Stomach (tissue), 19 donors: ENCODE measurements at places on chromosomes 6 and 20. TPM values are rescaled to one million over a fixed set of nuclear protein-coding genes. Genes with fewer than 3 reads are reported as not detected.
A peak's percentile ranks its signal among the peaks of the same experiment; 100 is the strongest.

The CALHM6 gene
- not detected for total RNA-seq

The BPIFB1 gene
- total RNA-seq = 20.2 TPM

The MEP1A gene
- total RNA-seq = 9.8 TPM

The PHACTR1 gene
- total RNA-seq = 17.4 TPM

The SLA2 gene
- not detected for total RNA-seq

The GJA10 gene
- total RNA-seq = not detected

The LMBRD1 gene
- total RNA-seq = 34.8 TPM

The FOXF2 gene
- total RNA-seq = 23.9 TPM

The PTPN1 gene
- 24.1 TPM for total RNA-seq

The EDN3 gene
- 2.0 TPM for total RNA-seq

DNA sequence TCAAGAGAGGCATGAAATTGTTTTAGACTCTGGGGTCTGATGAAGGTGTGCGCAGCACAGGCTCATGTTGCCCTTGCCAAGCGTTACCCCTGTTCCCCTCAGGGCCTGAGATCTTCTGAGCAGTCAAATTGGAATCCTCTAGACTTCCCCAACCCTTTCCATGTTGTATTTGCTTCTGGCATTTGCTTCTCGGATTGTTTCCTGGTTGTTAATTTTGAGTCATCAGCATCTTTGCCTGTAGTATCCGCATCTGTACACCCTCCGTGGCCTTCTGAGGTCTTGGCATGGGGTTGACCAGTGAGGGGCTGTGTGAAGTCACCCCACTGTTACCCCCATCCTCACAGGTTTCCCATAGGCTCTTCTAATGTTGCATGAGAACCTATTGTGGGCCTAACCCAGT, 40.9 kb downstream of the SLC24A3 start:
- no peak for DNase-seq

DNA sequence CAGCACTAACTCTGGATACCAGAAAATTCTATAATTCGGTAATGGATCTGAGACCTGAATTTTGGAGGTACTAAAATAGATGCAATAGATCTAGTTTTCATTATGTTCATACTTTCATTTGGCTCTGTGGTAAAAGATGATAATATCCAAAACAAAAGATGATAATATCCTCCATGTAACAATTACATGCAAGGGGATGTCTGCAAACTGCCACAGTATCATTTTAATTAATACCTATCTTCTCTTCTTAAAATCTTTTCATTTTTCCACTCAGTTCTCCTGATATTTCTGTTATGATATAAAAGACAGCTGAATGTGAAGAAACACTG, 15.6 kb downstream of the BTN2A1 start:
- no peak for DNase-seq

DNA sequence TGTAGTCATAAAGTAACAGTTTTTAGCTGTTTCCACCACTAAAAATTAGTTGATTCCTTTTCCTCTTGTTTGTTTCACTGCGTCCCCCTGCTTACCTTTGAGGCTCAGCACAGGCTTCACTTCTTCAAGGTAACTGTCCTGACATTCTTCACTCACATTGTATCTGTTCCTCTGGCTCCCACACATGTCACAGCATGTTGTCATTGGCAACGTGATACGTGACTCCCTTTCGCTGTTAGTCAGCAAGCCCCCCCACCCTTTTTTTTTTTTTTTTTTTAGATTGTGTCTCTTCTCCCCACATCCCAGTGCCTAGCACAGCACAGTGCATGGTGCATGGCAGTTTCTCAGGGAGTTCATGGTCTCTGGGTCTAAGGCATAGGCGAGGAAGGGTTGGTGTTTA, 13.3 kb downstream of the VAPB start:
- no peak for DNase-seq

- no peak for DNase-seq
These were observed 12.3 kb downstream of the RIN2 start for GRCh38 chr20:19770375-19770774.

DNA sequence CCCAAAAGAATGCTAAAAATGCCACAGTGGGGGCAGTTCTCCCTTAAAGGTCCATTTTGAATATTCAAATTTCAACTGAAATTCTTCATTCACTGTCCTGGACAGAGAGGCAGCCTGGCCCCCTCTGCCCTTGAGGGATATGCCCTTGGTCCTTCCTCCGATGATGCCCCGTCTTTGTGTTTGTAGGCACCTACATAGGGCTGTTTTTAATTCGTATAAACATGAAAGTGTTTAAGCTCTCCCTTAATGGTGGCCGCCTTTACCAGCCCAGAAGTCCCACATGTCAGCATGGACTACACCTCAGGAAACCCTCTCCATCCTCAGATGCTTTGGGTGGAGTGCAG, 70.2 kb downstream of the SSR1 start:
- DNase-seq = no peak

GRCh38 chr20:51365670-51366069, 176.8 kb downstream of the NFATC2 start:
- DNase-seq = no peak

DNA sequence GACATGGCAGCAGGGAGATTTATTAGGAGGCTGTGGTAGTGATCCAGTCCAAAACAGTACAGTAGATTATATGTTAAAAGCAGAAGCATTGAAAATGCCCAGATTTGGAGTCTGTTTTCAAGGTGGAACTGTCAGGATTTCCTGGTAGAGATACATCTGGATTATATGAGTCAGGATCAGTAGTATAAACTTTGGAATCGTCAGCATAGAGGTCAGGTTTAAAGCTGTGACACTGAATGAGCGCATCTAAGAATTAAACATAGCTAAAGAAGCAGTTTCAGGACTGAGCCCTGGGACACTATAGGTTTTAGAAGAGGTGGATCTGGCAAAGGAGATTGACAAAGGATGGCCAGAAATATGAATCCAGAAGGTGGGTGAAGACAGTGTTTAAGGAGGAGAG, 60.4 kb downstream of the RNF144B start:
- DNase-seq = no peak

GRCh38 chr6:82875573-82876185, 190.0 kb downstream of the UBE3D start:
- no peak for DNase-seq

DNA sequence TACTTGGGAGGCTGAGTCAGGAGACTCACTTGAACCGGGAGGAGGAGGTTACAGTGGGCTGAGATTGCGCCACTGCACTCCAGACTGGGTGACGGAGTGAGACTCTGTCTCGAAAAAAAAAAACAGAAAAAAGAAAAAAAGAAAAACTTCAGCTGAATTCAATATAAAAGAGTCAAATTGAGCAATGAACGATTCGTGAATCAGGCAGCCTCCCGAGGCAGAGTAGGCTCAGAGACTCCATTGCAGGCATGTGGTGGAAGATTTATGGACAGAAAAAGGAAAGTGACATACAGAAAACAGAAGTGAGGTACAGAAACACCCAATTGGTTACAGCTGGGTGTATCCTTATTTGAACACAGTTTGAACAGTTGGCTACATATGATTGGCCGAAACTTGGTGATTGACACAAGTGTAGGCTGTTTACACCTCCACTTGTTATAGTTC, 56.3 kb downstream of the HLA-DPB1 start:
- DNase-seq = no peak

- no peak for DNase-seq
These were observed 8.9 kb upstream of the LKAAEAR1 start for GRCh38 chr20:64093013-64093503.

- DNase-seq = no peak
These were observed 159.2 kb downstream of the CD109 start for GRCh38 chr6:73854998-73855718.

- peak; percentile 80 for DNase-seq
These were observed 630 bp downstream of the PPP1R3G start for GRCh38 chr6:5085648-5086293.

DNA sequence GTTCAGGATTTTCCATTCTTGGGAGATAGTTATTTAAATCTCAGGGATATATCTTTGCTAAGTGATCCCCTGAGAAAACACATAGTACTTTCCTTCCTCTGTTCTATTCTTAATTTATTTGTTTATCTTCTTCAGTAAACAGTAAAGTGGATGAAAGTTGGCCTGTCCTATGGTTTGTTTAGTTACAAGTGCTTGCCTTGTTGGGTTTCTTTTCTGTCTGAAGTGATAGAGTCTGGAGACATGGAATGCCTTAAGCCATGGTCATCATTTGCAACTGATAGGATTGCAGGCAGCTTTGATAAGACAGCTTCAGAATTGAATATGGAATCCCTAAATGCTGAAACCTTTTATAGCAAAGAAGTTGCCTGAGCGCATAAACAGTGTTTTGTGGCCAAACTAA, 4.9 kb downstream of the ADGRG6 start:
- no peak for DNase-seq

DNA sequence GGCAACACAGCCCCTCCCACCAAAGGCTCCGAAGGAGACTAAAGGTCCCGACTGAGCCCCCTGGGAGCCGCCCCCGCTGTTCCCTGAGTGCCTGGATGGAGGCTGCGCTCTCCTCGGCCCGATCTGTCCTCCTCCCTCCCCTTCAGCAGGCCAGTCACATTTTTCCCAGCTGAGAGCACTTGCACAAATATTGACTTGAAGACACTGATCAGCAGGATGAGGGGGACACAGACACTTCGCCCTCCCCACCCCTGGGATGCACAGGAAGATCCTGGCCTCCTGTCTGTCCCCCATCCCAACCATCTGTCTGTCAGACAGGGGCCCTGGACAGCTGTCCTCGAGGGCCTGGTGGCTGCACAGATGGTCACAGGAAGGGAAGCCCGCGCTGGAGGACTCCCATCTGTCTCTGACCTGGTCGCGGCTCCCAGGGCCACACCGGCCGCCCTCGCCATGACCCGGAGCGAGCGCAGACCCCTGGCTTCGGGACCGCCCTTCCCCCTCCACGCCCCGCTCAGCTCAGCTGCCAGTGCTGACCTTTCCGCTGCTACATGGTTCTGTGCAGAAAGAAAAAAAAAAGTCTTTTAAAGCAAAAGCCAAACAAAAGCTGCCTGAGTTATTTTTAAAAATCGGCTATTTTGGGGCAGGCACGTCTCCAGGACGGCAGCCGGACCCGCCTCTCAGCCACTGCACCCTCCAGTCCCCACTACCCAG, 11.1 kb downstream of the LAMA5 start:
- DNase-seq = no peak

GRCh38 chr20:60272790-60273189, 314.6 kb downstream of the CDH26 start:
- peak; percentile 14 for DNase-seq

GRCh38 chr6:128743974-128744765, 138.8 kb upstream of the LAMA2 start:
- no peak for DNase-seq

DNA sequence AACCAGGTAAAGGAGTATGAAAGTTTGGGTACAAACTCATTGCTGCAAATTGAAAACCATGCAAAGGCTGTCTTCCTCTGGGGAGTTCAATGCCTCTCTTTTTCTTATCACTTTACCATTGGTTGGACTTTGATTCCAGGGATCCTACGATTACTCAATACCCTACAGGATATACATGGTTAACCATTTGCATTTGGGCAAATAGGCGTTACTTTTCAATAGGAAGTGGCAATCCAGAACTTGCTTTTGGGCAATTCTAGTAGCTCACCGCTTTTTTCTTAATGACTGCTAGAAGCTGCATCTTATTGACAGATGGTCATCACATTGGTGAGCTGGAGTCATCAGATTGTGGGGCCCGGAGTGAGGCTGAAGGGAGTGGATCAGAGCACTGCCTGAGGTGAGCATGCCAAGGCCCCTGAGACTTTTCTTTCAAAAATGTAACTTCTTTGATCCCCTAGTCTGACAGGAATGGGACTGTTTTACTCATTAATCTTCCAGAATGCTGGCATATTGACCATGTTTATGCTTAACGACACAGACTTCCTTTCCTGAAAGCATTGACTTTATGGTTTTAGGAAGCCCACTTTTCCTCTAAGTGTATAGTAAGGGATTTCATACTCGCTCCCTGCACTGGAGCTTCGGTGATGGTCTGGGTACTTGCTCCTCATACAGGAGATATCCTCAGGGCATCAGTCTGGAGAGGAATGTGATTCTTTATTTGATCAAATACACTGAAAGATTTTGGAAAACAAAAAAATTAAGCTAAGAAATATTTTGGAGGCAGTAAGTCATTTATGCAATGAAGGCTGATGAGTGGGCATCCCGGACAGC, at the start of gene CCR6:
Gene CCR6, plus strand, starts transcription at position 270 of the 831 bp plus-strand sequence. CDS start 13,039 bp downstream, outside the sequence.
- no peak for DNase-seq

DNA sequence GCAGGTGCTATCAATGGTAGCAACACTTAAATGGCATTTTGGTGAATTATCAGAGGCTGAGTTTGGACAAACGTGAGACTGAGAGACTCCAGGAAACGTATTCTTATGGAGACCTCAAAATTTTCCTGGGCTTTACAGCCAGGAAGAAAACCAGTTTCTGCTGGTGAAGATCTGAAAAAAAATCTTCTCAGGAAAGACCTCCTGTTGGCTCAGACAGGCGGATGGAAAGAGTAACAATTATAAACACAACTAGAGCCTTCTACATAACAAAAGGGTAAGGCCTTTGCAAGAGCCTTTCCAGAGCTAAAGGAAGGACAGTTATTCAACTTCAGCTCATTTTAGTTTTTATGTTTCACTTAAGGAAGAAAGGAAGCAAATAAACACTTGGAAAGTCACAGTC, 274.4 kb downstream of the THBS2 start:
- no peak for DNase-seq

DNA sequence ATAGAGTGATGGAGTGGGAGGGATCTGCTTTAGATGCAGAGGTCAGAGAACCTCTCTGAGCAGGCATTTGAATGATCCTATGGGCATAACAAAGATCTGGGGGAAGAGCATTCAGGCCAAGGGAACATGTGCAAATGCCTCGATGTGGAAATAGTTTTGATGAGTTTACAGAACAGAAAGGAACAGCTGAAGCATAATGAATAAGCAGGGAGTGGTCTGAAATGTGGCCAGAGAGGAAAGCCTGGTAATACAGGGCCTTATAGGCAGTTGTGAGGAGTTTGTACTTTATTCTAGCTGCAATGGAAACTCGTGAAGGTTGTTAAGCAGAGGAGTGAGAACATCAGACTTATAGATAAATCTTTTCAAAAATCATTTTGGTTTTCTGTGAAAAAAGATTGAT, 33.0 kb upstream of the ME1 start:
- DNase-seq = no peak

DNA sequence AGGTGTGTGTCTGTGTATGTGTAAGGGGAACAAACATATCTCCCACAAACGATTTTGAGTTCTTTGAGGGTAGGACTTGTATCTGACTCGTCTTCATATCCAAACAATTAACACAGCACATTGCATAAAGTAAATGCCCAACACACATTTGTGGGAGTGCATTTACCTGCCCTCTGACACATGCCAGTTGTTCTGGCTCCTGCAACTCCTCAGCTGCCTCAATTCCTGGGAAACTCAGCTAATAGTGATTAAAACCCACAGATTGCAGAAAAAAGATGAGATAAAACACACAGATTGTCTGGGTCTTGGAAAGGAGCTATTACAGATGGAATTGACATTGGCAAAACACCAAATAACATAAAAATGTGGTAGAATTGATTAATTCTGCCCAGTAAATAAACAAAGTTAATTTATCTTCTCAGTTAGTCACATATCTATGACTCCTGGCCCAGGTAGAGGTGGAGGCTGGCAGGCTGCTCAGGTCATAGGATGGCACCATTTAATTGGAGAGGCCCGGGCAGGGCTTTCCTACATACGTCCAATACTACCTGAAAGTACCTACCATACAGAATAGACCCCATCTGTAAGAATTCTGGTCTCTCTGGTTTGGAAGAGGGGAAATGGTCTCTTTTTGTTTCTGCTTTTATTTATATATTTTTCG, 71.5 kb upstream of the IFNGR1 start:
- DNase-seq = no peak

- no peak for DNase-seq
These were observed 215.0 kb upstream of the RIN2 start for GRCh38 chr20:19543101-19543500.

- DNase-seq = no peak
These were observed 163.4 kb upstream of the HEY2 start for GRCh38 chr6:125586074-125586473.
